ENCODE measurements at places on chromosomes 13 and 19. TPM values are rescaled to one million over a fixed set of nuclear protein-coding genes. Genes with fewer than 3 reads are reported as not detected.

GRCh38 chr19:32122258-32122657 is 223.2 kb upstream of the ZNF507 start:
- DNase-seq = no peak

- DNase-seq = no peak
Measured at GRCh38 chr19:2798733-2799132, 13.4 kb downstream of the THOP1 start.

DNA sequence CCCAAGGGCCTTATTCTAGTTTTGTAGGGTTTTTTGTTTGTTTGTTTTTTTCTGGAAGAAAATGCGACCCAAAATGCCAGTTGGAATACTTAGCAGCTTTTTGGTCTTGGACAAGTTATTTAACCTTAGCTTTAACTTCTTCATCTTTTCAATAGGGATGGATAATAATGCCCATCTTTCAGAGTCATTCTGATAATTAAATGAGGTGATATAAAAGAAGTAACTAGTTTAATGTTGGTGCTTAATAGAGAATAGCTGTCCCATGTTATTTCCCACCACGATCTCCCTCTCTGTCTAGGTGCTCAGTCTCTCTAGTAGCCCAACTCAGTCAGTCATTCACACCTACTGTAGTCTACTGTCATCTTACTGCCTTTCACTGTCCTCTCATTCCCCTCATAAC is 8.0 kb downstream of the LSM14A start:
- no peak for DNase-seq

- no peak for DNase-seq
Measured at GRCh38 chr13:59038824-59039223, 1124.9 kb downstream of the DIAPH3 start.

- DNase-seq = no peak
Measured at GRCh38 chr19:44777715-44778347, at the start of gene CBLC. TSS of gene CBLC (plus strand) at chr19:44777890. CDS start at chr19:44777932, 42 bp downstream.

- no peak for DNase-seq
Measured at GRCh38 chr13:23678795-23679194, 108.6 kb downstream of the TNFRSF19 start.

DNA sequence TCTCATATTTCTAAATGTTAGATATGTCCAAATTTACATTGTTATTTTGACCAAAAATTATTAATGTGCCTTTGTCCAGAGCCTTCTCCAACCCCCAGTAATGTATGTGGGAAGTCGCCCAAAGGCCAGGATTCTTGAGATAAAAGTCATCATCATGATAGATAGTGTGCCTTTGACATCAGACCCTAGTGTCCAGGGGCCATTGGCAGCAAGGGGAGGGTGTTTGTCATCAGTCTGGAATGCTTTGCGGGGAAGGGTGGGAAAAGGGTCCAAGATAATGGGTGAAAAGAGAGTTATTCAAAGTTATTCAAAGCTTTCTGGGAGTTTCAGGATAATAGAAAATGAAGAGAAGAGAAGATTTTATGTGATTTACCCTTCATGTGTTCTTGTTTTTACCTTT is 909.5 kb upstream of the GPC6 start:
- DNase-seq = no peak

DNA sequence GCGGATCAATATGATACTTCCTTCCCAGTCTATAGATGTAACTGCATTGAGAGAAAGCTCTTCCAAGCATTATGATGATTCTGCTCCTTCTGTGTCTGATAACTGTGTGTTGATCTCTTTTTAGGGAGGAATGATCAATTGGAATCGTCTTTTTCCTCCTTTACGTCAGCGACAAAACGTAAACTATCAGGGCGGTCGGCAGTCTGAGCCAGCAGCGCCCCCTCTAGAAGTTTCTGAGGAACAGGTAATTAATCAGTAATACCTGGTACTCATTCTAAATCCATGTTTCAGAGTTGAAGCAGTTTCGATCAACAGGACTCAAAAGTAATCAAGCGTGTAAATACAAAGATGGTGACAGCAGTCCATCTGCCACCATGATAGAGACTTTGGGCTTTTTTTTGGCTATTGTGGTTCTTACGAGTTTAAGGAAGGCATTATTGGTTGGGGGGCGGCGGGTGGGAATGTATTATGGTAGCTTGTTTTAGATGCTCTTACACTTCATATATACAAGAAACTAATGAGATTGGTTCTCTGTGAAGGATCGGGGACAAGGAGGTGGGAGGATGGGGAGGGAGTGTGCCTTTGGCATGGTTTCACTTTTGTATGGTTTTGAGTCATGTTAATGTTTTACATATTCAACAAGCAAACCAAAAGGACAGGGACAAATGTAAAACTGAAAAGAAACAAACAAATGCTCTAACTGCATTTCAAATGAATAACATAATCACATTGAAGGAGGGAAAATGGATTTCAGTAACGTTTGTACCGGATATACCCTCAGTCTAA is 60.7 kb upstream of the GPR183 start:
- DNase-seq = no peak

- DNase-seq = peak; percentile 87
Measured at GRCh38 chr19:2041683-2042484, 9.2 kb downstream of the MKNK2 start.

GRCh38 chr13:76148374-76148773 is 512.2 kb downstream of the LMO7 start:
- no peak for DNase-seq

- peak; percentile 89 for DNase-seq
Measured at GRCh38 chr13:23450340-23451046, 17.0 kb upstream of the SACS start.

- DNase-seq = no peak
Measured at GRCh38 chr13:73268306-73268705, 209.5 kb downstream of the KLF5 start.

GTF2F1 gene
- total RNA-seq = 23.9 TPM

DNA sequence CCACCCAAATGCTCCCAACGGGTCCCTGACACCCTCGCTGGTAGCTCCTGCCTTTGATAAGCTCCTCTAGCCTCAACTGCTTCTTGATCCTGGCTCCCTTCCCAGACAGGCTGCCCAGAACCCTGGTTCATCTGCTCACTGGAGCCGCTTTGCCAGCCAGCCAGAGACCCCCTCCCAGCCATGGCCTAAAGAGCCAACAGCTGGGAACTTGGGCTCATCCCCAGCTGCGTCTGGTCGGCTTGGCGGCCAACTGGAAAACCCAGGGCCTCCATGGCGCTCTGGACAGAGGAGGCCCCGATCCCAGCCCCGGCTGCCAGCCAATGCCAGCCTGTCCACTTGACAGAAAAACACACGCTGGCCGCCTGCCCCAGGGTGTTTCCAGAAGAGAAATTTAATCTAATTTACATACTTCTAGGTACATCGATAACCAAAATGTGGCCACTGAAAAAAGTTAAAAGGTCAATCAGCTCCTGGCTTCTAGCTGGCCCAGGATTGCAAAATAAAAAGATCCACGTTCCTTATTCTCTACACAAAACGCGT is 3.0 kb upstream of the AKAP8L start:
- DNase-seq = no peak

DNA sequence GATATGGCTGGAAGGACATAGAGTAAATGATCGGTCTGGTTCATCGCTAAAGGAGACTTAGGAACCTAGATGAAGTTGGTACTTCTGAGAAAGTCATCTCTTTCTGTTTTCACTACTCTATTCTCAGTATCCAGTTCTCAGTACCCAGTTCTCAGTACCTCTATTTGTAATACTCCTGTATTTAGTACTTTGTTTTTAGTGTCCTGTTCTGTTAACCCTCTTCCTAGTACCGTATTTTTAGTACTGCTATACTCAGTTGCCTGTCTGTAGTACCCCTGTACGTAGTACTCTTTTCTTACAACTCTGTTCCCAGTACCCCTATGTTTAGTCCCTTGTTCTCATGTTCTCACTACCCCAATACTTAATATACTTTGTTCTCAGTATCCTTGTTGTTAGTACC is 1.2 kb downstream of the RFXAP start:
- DNase-seq = no peak

ANKRD10 gene
- 110 TPM for total RNA-seq

GAPDHS gene
- 0.20 TPM for total RNA-seq

DNA sequence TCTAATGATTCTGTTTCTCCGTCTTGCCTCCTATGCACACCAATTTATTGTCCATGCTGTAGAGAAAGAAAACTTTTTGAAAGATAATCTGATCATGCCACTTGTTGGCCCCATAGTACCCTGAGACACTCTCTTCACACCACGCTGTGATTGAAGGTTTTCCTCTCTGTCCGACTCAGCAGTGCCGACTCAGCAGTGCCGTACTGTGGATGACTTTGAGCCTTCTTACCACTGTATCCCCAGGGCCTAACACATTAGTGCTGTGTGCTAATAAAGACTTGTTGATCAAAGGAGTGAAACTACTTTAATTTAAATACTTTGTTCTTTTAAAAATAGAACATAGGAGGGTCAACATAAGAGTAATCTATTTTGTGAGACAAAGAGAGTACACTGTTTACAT is 429.6 kb downstream of the KLF12 start:
- DNase-seq = no peak

DNA sequence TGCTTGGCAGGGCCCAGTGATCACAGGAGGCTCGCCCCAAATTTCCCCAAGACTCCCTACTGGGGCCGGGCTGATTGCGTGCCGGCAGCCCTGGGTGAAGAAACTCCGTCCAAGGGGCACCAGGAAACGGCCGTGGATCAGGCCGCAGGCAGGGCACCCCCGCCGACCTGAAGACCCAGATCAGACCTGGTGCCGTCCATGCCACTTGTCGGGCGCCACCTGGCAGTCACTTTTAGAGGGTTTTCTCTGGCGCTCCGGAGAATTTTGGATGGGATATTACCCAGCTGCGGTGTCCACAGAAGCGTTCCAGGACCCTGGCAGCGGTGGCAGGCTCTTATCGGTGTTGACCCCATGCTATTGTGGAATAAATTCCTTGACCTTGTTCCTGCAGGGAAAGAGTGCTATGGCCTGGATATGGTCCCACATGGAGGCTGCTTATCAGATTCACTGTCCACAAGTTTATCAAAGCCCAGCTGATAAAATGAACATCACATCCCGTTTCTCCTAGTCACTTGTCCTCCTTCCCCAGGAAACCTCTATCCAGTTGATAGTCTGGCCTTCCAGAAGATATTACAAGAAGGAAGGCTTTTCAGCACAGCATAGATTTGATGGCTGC is 38.2 kb downstream of the IGFL2 start:
- no peak for DNase-seq

DNA sequence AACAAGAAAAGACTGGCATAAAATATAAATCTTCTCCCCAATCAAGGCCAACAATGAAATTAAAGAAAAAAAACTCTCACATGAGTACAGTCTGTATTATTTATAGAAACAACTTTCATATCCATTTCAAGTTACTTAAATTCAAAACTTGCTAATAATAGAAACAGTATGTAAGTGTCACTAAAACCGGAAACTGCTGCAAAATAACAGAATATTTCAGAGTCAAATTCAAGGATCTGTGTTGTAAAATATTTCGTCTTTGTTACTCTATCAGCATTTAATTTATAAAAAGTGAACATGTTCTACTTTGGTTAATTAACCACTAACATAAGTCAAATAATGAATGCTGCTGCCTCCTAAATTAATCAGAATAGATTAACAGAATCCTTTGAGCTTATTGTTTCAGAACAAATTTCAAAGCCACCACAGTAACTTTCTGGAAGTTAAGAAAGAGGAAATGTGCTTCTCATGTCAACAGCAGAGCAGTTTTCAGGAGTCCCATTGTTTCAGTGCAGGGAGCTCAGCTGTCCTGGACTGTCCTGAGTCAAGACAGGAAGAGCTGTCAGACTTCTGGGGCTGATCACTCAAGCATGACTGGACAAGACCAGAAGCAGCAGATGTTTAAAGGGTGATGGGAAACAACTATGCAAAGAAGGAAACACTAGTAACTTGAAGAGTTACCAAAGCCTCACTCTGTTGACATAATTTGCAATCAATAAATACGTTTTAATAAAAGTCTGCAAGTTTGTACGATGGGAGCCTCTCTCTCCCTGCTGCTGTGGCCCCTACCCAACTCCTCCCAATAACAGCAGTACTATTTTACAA is 76.9 kb downstream of the FOXO1 start:
- peak; percentile 83 for DNase-seq

ANO8 gene
- 6.7 TPM for total RNA-seq

- DNase-seq = no peak
Measured at GRCh38 chr19:46859637-46860124, 1.1 kb upstream of the ARHGAP35 start.

- DNase-seq = no peak
Measured at GRCh38 chr19:7083076-7083956, 13.8 kb downstream of the ZNF557 start.

DNA sequence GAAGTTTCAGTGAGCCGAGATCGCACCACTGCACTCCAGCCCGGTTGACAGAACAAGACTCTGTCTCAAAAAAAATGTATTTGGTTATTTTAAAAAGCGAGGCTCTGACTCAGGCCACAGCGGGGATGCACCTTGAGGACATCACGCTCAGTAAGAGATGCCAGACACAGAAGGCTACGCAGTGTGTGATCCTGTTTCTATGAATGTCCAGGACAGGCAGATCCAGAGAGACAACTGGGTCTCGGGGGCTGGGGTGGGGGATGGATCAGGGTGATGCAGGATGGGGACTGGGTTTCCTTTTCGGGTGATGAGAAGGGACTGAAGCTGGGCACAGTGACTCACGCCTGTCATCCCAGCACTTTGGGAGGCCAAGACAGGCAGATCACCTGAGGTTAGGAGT is 5.4 kb downstream of the MED16 start:
- DNase-seq = no peak

Measured in skin of body (tissue), 3 donors.